Gastrocnemius medialis (tissue), 4 donors: ENCODE measurements at places on chromosomes 11 and 22. TPM values are rescaled to one million over a fixed set of nuclear protein-coding genes. Genes with fewer than 3 reads are reported as not detected.
A peak's percentile ranks its signal among the peaks of the same experiment; 100 is the strongest.

NPAS4 gene
- not detected for total RNA-seq

SYCE3 gene
- not detected for total RNA-seq

DNA sequence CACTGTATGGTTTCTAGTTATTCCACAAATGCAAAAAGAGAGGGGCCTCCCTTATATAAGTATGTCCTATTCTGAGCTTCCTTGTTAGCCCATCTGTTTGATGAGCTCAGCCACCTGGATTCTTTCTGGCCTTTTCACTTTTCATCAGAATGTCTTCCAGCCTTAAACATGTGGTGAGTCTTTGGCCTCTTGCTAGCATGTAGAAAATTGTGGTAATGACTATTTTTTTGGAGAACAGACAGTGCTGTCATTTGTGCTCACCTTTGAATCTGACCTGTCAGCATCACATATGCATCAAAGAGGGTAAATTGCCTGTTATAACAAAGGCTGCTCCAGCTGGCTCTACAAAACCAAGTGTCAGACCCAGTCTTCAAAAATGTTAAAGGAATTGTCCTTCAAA is 558.7 kb downstream of the RAB38 start:
- no peaks in the 10 kb centered on the region for H3K36me3 ChIP-seq
- no peak for DNase-seq
- no peak overlapping the region for H3K4me3 ChIP-seq
- no peaks in the 10 kb centered on the region for H3K27me3 ChIP-seq
- no peak overlapping the region for H3K27ac ChIP-seq

MB gene
- 13,121 TPM for total RNA-seq

MPZL3 gene
- total RNA-seq = 0.24 TPM

- peaks cover 21% of the 10 kb centered on the region for H3K36me3 ChIP-seq
- no peaks in the 10 kb centered on the region for H3K27me3 ChIP-seq
- peaks cover 6% of the 10 kb centered on the region for H3K4me1 ChIP-seq
- no peak for DNase-seq
Observed at GRCh38 chr11:66562907-66563583, 5.4 kb downstream of the CTSF start.

GRCh38 chr11:61477727-61478148 is 30.8 kb upstream of the LRRC10B start:
- DNase-seq = no peak
- peaks cover 1% of the 10 kb centered on the region for H3K4me1 ChIP-seq
- no peak overlapping the region for H3K27ac ChIP-seq
- no peak overlapping the region for H3K4me3 ChIP-seq

DNA sequence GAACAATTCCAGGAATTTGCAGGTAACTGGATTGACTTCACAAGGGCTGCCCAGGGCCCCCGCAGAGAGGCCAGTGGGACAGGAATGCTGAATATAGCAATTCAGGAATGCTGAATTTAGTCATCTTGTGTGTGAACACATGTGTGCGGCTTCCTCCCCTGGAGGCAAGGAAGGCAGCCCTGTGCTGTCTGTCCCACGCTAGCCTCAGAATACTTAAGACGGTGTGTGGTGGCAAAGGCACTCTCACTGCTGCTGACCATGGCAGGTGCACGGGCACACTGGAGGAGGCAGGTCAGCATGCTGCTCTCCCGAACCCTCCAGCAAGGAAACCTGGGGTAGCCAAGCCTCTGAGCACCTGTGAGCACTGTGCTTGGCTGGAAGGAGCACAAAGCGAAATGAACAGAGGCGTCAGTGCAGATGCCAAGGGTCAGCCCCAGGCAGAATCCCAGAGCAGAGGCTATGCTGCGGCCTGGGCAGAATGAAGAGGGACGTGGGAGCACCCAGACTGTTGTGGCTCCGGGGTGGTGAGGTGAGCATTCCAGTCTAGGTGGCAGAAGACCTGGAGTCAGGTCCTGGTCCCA is 2.7 kb downstream of the GNAZ start:
- no peaks in the 10 kb centered on the region for H3K27me3 ChIP-seq
- H3K36me3 ChIP-seq = no peaks in the 10 kb centered on the region
- DNase-seq = no peak
- H3K4me3 ChIP-seq = no peak overlapping the region
- H3K27ac ChIP-seq = no peak overlapping the region
- peaks cover 7% of the 10 kb centered on the region for H3K4me1 ChIP-seq

GRCh38 chr11:104098132-104098531 is 61.7 kb downstream of the DDI1 start:
- no peak overlapping the region for H3K27ac ChIP-seq
- H3K36me3 ChIP-seq = no peaks in the 10 kb centered on the region
- no peaks in the 10 kb centered on the region for H3K27me3 ChIP-seq
- no peak for DNase-seq
- H3K4me1 ChIP-seq = no peaks in the 10 kb centered on the region

- no peak overlapping the region for H3K4me3 ChIP-seq
- no peak overlapping the region for H3K27ac ChIP-seq
- DNase-seq = no peak
- no peaks in the 10 kb centered on the region for H3K27me3 ChIP-seq
Observed at GRCh38 chr11:93564895-93565294, 21.7 kb upstream of the SMCO4 start.

TYR gene
- total RNA-seq = not detected

DNA sequence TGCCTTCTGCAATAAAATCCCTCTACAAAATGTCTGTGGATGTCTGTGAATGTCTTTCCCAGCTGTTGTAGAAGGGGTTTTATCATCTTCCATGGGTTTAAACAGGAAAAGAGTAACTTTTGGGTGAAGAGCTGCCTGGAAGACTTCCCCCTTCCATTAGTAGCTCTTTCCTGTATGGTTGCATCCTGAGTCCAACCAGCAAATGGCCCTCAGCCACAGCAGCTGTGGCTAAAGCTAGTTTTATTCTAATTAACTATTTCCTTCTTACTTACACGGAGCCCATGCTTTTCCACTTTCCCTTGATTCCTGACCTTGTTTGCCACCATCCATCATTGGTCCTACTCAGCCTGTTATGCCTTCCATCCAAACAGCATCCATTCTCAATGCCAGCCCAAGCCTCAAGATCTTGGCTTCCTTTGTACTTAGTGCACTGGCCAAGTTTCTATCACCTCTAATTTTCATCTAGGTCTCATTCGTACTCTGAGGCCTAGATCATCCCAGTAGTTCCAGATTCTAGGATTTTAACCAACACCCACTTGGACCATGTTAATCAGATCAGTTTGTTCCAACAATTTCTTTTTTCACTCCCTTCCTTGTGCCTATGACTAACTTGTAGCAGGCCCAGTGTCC is 41.5 kb upstream of the CADM1 start:
- no peak overlapping the region for H3K27ac ChIP-seq
- no peak for DNase-seq
- H3K36me3 ChIP-seq = no peaks in the 10 kb centered on the region
- H3K27me3 ChIP-seq = no peaks in the 10 kb centered on the region

DNA sequence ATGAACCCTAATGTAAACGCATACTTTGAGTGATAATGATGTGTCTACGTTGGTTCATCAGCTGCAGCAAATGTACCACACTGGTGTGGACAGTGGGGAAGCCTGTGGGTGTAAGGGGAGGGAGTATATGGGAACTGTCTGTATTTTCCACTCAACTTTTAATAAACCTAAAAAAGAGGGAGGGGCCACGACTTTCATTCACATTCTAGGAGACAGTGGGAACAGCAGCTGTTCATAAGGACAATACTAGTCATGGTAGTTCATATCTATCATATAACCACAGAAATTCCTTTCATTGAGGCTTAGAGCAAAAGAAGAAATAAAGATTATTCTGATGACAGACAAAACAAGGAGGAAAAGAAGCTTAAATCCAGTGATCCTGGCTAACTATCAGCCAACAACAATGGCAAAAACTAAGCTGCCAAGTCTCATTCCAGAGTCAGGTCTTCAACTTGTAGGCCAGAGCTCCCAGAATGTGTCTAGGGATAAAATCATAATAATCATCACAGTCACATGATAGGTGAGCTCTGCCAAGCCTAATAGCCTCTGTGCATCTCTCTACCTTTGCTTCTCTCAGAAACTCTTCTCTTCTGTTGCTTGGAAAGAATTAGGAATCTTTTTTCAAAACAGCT is 59.4 kb upstream of the CHRM4 start:
- no peaks in the 10 kb centered on the region for H3K27me3 ChIP-seq
- H3K36me3 ChIP-seq = no peaks in the 10 kb centered on the region
- no peak for DNase-seq
- H3K4me3 ChIP-seq = no peak overlapping the region
- H3K4me1 ChIP-seq = peaks cover 18% of the 10 kb centered on the region

GRCh38 chr11:57155838-57156607 is 25.7 kb upstream of the LRRC55 start:
- no peak for DNase-seq
- no peak overlapping the region for H3K27ac ChIP-seq
- H3K4me1 ChIP-seq = no peaks in the 10 kb centered on the region
- no peaks in the 10 kb centered on the region for H3K36me3 ChIP-seq
- H3K4me3 ChIP-seq = no peak overlapping the region

DNA sequence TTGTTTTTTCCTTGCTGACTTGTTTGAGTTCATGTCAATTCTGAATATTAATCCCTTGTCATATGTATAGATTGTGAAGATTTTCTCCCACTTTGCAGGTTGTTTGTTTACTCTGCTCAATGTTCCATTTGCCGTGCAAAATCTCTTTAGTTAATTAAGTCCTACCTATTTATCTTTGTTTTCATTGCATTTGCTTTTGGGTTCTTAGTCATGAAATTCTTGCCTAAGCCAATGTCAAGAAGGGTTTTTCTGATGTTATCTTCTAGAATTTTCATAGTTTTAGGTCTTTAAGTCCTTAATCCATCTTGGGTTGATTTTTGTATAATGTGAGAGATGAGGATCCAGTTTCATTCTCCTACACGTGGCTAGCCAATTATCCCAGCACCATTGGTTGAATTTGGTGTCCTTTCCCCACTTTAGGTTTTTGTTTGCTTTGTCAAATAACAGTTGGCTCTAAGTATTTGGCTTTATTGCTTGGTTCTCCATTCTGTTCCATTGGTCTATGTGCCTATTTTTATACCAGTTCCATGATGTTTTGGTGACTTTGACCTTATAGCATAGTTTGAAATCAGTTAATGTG is 163.1 kb upstream of the PGR start:
- DNase-seq = no peak
- H3K27ac ChIP-seq = no peak overlapping the region
- H3K4me3 ChIP-seq = no peak overlapping the region

- H3K4me1 ChIP-seq = peaks cover 51% of the 10 kb centered on the region
- peaks cover 14% of the 10 kb centered on the region for H3K36me3 ChIP-seq
- no peaks in the 10 kb centered on the region for H3K27me3 ChIP-seq
- H3K4me3 ChIP-seq = peak overlapping the region; percentile 71
- DNase-seq = no peak
Observed at GRCh38 chr11:114058871-114059277, 637 bp upstream of the ZBTB16 start.

DNA sequence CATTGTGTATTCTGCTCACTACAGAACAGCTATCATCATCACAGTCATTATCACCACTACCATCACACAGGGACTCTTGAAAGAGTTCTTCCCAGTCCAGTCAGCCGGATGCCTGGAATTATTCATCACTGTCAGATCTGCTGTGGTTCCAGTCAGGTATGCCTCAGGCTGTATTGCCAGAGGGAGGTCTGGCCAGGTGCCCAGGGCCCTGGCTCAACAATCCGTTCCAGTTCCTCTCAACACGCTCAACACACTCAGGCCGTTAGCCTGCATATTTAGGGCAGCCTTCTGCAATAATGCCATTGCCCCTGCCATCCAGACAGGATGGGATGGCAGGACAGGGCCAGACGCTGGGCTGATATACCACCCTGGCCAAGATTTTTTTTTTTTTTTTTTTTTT is 28.6 kb upstream of the RASL10A start:
- DNase-seq = peak; percentile 83
- peak overlapping the region; percentile 77 for H3K27ac ChIP-seq
- peaks cover 60% of the 10 kb centered on the region for H3K4me1 ChIP-seq
- H3K4me3 ChIP-seq = no peak overlapping the region

NAALAD2 gene
- 0.09 TPM for total RNA-seq

- no peaks in the 10 kb centered on the region for H3K27me3 ChIP-seq
- no peaks in the 10 kb centered on the region for H3K36me3 ChIP-seq
- no peak for DNase-seq
- H3K4me3 ChIP-seq = no peak overlapping the region
Observed at GRCh38 chr11:105553025-105553424, 56.8 kb upstream of the GRIA4 start.

MUC5B gene
- total RNA-seq = not detected
